Bone marrow (tissue), 2 donors: ENCODE measurements at places on chromosomes 5 and 9.

DNA sequence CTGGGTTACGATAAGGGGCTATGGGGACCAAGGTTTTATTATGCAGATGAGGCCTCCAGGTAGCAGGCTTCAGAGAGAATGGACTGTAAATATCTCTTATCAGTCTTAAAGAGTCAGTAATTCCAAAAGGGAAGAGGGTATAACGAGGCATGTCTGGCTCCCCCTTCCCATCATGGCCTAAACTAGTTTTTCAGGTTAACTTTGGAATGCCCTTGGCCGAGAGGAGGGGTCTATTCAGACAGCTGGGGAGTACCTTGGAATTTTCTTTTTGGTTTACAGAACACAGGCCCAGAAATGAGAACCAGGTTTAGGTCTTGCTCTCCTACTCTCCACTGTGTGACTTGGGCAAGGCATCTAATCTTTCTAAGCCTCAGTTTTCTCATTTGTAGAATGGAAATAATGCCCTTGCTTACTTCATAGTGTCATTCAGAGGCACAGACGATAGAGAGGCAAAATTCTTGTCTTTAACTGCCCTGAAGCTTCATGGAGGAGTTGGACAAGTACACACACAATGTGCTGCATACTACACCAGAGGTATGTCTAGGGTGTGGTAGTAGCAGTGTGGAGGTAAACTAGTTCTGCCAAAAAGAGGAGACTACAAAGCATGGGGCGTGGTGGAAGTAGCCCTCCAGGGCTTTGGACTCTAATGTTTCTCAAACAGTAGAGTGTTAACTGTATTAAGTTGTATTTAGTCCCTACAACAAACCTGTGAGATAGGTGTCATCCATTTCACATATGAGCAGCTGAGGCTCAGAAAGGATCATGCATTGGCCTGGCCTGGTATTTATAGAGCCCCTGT lies 45.5 kb downstream of the IRF1 start:
- no peak for DNase-seq

GRCh38 chr5:55481293-55481855 lies 53.4 kb downstream of the PLPP1 start:
- DNase-seq = no peak

DNA sequence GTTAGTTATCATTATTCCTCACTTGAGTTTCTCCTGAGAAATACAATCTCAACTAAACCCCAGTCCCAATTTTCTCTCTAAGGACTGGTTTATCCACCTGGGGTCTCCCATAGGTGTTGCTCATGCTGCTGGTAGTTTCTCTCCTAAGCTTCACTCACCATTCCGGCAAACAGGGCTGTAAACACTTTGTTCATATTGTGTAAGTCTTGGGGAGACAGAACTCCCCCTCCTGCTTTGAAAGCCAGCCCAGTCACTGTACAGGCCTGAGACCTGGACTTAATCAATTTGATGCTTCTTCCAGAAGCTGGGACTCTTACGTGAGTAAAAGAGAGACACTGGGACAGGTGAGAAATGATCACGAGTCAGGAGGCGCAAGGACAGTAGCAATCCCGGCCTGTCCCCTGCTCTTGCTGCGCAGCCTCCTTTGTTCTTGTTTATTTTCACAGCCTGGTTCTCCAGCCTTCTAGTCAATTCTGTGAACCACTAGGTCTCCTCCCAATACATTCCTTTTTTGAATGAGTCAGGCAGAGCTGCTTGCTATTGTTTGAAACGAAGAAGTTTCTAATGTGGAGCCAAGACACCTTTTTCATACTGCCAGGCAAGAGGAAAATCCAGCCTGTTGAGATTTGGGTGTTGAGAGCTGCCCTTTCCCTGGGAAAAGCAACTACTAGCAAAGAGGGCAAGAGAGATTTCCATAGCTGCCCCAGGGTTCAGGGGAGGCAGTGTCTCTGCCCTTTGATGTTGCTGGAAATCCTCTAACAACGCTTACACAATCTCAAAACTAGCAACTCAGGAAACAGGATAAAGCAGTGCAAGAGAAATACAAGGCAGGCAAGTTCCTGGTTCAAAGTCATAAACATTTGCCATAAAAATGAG lies 9.2 kb upstream of the SHROOM1 start:
- no peak for DNase-seq

- DNase-seq = no peak
Measured at GRCh38 chr9:75866273-75866871, 24.1 kb upstream of the PCSK5 start.

GRCh38 chr5:58122848-58123392 lies 337.0 kb downstream of the PLK2 start:
- no peak for DNase-seq

DNA sequence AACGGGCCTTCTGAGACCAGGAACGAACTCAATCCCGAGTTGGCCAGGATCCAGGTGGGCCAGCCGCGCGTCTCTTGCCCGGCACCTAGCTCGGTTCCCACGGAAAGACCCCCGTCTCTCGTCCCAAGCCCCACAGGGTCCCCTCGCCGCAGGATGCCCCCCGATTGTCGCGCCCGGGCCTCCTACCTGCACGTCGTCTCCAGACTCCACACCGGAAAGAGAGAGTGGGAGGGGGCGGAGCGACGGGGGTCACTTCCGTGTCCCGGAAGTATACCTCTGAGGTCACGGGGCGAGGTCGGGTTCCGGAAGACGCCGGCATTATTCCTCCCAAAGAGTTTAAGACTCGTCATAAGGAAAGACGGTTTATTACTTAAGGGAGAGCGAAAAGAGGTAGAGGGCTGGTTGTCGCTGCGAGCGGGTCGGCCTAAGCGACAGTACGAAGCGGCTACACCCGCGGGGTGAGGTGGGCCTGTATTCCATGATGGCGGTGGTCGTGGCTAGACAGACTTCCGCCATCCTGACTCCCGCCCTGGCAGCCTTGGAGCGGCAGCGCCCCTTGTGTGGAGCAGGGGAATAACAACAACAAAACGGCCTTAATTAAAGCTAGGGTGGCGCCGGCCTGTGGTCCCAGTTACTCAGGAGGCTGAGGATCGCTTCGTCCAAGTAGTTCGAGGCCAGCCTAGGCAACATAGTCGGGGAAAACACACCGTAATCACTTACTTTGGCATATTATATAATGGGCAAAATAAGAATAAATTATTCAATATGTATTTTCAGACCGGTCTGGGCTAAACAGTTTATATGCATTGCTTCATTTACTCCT lies at the start of gene RPS14:
Gene RPS14, minus strand, starts transcription at position 223 of the 823 bp plus-strand sequence. CDS start 2,006 bp downstream, outside the sequence.
- peak; percentile 95 for DNase-seq

GRCh38 chr9:96192710-96193109 lies 109.3 kb downstream of the HSD17B3 start:
- no peak for DNase-seq

GRCh38 chr5:88879724-88880123 lies 3.3 kb downstream of the MEF2C start:
- no peak for DNase-seq

GRCh38 chr9:25681266-25681665 lies 3.0 kb upstream of the TUSC1 start:
- no peak for DNase-seq

- no peak for DNase-seq
Measured at GRCh38 chr5:66689522-66690220, 93.5 kb downstream of the MAST4 start.

GRCh38 chr5:56011835-56012234 lies 17.1 kb upstream of the IL6ST start:
- no peak for DNase-seq

- no peak for DNase-seq
Measured at GRCh38 chr5:15948190-15948589, 231.4 kb downstream of the MARCHF11 start.

GRCh38 chr9:78601957-78602565 lies 305.1 kb downstream of the PSAT1 start:
- DNase-seq = no peak

GRCh38 chr9:129164246-129164930 lies 13.7 kb downstream of the IER5L start:
- no peak for DNase-seq

- DNase-seq = no peak
Measured at GRCh38 chr5:139105621-139106071, 92.5 kb downstream of the SIL1 start.

DNA sequence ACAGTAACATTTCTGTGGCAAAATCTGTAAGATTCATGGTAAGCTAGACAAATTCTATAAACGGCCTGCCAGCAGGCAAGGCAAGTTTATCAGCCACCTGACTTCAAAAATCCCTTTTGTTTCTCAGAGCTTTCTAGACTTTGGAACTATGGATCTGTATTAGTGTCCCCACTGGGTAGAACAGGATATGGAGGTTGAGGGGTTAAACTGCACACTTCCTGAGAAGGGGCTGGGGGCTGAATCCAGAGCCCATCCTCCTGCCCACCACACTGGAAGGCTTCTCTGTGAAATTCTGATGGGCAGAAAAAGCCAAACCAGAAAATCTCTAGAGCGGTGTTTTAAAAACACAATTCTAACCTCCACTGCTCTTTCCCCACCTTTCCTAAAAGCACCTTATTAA lies 128.7 kb downstream of the ENTREP1 start:
- no peak for DNase-seq

DNA sequence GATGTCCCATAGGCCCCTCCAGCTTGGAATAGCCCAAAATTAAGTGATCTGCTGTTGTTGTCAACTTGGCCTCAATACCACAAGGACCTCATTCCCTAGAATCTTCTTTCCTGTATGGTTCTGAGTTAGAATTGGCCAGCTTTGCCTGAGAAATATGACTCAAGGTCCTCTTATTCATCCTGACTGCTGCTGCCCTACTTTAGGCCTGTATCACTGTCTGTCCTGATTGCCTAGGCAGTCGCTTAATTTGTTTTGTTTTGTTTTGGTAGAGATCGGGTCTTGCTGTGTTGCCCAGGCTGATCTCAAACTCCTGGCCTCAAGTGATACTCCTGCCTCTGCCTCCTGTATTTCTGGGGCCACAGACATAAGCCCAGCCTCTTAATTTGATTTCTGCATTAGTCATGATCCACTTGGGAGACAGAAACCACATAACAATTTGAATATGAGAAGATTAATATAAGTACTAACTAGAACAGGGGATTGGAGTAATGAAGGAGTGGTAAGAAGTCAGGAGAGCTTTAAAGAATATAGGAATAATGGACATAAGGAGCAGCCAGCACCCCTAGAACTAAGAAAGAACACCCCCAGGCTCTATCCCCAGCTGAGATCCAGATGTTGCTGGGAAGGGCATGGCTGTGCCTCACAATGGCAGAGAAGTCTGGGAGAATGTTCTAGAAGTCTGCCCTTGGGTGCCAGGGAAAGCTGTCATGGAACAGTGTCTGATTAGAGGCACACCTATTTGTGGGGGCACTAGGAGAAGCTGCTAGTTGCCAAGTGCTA lies 4.6 kb downstream of the TEX53 start:
- DNase-seq = no peak

DNA sequence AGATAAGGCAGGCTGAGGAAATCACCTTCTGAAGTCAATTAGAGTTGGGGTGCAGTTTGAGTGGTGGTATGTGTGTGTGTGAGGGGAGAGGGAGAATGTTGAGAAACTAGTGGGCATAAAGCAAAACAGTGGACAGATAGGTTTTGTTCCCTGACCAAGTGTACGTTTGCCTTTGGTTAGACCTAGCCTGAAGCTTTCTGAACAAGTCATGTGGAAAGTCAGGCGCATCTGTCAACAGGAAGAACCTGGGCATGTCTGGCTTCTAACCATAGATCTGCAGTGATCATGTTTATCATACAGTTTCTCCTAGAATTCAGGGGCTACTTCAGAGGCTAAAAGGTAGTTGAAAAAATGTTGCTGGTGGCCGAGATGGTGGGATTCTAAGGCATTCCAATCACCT lies 143.2 kb upstream of the PCA3 start:
- DNase-seq = no peak

GRCh38 chr9:2043243-2043642 lies 28.1 kb downstream of the SMARCA2 start:
- no peak for DNase-seq

GRCh38 chr5:54491326-54491725 lies 26.2 kb upstream of the SNX18 start:
- no peak for DNase-seq

DNA sequence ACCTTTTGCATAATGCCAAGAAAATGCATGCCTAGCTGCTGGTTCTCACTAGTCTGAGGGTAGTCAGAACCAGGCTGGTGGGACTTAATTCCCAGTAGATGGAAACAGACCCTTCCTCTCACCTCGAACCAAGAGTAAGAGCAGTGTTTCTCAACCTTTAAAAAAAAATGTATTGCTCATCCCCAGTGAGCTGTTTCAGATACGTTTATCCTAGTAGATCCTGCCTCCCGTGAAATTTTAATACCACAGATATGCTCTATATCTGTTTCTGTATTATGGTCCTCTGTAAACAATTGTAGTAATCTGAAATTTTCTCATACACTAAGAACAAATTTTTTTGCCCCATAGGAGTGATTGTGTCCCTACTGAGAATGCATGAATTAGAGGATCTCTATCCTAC lies 86.2 kb downstream of the TEK start:
- DNase-seq = no peak

DNA sequence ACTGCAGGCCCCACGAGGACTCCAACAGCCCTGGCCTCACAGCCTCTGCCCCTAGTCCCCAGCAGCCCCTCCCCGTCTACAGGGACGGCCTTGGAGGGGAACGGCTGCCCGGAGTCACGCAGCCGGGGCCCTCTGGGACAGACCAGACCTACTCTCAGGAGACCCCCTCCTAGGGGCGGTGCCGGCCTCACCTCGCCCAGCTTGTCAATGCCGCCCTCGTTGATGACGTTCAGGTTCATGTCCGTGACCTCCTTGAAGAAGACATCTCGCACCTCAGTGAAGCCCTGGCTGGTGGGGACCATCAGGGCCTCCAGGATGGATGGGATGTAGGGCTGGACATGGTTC lies 58.6 kb downstream of the LRSAM1 start:
- no peak for DNase-seq

DNA sequence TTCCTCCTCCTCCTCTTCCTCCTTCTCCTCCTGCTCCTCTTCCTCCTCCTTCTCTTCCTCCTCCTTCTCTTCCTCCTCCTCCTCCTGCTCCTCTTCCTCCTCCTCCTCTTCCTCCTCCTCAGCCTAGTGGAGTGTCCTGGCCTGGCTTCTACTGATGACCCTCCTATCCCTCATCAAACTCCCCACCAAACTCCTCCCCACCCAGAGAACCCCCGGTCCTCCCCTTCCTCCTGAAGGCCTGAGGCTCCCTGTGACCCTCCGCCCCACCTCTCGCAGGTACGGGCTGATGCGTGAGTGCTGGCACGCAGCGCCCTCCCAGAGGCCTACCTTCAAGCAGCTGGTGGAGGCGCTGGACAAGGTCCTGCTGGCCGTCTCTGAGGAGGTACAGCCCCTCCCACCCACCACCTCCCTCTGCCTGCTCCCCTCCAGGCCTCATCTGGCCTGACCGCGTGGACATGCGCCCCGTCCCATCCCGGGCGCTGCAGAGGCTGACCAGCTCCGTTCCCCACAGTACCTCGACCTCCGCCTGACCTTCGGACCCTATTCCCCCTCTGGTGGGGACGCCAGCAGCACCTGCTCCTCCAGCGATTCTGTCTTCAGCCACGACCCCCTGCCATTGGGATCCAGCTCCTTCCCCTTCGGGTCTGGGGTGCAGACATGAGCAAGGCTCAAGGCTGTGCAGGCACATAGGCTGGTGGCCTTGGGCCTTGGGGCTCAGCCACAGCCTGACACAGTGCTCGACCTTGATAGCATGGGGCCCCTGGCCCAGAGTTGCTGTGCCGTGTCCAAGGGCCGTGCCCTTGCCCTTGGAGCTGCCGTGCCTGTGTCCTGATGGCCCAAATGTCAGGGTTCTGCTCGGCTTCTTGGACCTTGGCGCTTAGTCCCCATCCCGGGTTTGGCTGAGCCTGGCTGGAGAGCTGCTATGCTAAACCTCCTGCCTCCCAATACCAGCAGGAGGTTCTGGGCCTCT lies 10.6 kb downstream of the FGFR4 start:
- no peak for DNase-seq
